ENCODE measurements at places on chromosomes 1 and 21. TPM values are rescaled to one million over a fixed set of nuclear protein-coding genes. Genes with fewer than 3 reads are reported as not detected.

- no peak for DNase-seq
Measured at GRCh38 chr1:56502700-56503245, 76.6 kb downstream of the PLPP3 start.

DNA sequence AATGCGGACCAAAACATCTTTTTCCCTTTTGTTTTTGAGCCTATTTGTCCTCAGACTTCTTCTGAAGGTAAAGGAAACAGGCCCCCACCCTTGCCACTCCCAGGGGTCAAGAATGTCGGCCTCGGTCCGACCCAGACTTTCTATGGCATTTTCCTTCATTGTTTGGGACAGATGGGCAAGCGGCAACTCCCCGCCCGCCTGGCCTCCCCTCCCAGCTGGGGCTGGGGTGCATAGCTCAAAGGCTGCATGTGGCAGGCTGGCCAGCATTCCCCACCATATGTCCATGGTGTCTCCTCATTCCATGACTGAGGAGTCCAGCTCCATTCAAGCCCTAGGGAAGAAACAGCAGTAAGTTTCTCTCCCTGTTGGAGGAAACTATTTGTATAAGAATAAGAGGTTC, 29.4 kb upstream of the TSPEAR start:
- no peak for DNase-seq

Gene PGLYRP3
- total RNA-seq: not detected

- DNase-seq: no peak
Measured at GRCh38 chr1:211472724-211473123, 19.2 kb downstream of the RD3 start.

Gene CCDC30
- total RNA-seq: 1.0 TPM

Gene COL11A1
- not detected for total RNA-seq

- no peak for DNase-seq
Measured at GRCh38 chr1:63828322-63829044, 54.7 kb downstream of the ROR1 start.

DNA sequence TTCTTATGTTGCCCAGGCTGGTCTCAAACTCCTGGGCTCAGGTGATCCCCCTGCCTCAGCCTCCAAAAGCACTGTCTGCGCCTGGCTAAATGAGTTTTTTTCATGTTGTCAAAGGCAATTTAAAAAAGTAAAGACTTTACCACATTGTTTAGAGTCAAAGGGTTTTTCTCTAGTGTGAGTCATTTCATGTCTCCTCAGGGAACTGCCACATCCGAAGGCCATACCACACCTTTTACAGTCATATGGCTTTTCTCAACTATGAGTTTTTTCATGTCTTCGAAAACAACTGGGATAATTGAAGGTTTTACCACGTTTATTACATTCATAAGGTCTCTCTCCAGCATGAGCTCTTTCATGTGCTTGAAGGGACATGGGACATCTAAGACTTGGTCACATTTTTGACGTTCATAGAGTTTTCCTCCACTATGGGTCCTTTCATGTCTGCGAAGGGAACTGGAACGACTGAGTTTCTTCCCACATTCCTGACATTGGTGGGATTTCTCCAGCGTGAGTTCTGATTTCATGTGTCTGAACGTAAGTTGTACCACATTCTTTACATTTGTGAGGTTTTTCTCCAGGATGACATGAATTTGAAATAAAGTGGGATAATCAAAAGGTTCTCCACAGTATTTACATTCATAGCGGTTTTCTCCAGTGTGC, 65.6 kb downstream of the UCHL5 start:
- DNase-seq: no peak

DNA sequence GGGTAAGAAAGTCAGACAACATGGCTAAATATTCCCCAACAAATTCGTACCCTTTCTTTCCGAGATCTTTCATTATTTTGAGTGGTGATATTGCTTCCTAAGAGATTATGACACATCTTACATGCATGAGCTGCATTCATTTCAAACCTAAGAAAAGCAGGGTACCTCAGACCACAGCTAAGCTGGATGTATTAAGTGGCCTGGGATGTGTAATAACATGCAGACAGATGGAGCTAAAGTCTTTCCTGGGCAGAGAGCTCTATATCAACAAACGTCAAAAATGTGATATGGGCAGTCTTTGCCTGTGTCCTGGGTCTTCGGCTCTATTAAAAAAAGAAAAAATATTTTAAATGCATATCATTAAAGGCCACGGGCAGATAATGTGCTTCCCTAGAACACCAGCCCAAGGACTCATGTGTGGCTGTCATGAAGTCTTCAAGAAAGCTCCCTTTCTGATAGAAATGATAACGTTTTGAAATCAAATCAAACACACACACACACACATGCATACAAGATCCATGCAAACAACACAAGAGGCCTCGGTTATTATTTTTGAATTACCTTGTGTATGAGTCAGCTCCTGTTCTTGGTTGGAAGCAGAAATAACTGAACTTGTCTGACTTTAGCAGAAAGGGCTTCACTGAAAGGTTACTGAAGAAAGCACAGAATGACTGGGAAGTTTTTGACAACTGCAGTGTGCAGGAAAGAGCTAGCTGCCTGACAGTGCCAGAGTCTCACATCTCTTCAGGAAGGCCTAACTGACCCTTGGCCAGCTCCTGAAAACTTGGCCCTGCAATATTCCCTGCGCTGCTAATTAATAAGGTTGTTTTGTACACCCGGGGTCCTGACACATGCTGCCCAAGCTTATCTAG, 231.2 kb downstream of the DSCAM start:
- DNase-seq: no peak

Gene BEST4
- total RNA-seq: 0.47 TPM
